ENCODE measurements at places on chromosomes 5 and 9. TPM values are rescaled to one million over a fixed set of nuclear protein-coding genes. Genes with fewer than 3 reads are reported as not detected.

- DNase-seq: no peak
Observed at GRCh38 chr9:99169982-99170761, 51.6 kb downstream of the ALG2 start.

DNA sequence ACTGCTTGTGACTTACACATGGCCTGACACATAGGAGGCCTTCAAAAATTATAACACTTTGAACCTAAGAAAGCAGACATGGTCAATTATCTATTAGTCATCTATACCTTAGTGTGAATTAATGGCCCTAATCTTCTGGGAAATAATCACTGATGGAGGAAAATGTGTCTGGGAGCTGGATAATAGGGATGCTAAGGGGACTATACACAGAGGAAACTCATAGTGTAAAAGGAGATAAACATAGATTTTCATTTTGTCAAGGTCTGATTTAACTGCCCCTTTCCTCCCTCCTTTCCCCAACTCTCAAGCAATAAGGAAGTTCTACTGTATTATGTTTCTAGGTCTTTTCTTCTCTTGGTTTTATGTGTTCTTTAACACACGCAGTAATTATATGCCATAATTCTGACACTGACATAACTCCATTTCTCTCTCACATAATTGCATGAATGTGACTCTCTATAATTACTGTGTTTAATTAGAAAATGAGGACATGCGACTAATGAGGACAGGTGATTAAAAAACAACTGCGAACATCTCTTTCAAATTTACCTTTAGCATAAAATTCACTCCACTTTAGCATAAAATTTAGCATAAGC is 18.7 kb upstream of the PRELID2 start:
- DNase-seq: no peak

DNA sequence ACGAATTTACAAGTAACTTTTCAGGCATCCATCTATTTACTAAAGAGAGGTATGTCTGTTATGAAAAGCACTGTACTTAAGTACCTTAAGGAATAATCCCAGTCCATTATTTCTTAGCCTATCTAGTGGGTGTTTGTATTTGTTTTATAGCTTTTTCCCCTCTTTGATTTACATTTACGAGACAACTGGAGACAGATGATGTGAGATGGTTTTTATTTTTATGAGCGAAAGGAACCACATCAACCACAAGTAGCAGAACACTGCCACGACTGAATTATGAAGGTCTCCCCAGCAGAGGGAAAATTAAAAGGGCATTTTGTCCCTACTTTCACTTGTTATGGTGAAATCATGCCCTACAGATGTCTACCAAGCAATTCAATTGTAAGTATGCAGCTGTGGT is 357.8 kb downstream of the NFIB start:
- no peak for DNase-seq

DNA sequence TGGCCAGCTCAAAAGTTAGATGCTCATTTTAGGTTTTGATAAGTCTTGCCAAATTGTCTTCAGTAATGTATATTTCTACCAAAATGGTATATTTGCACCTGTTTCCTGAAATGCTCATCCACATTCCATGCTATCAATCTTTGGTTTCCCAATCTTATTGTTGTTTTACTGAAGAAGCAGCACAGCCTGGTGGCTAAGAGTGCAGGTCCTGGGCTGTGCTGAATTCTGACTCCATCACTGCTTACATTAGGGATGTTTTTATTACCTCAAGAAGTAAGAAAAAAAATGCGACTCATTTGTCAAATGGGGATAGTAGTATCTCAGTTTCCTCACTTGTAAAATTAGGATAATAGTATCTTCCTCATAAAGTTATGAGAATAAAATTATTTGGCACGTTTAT is 13.6 kb upstream of the S100Z start:
- DNase-seq: no peak

- DNase-seq: no peak
Observed at GRCh38 chr5:149024477-149024876, 38.4 kb downstream of the SH3TC2 start.

DNA sequence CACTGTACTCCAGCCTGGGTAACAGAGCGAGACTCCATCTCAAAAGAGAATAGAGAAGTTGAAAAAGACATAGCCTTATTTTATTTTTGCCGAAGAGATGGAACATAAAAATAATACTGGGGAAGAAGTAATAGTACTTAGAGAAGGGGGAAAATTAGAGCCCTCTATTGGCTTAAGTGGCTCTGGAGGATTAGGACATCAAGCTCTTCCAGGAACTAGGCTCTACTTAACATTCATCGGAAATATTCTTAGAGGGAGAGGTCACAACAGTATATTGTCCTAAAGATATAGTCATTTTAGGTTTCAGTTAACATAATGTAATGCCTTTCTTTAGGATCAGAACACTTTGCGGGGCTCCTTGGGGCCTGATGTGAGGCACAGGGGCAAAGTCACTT is 86.0 kb upstream of the PLPP1 start:
- no peak for DNase-seq

DNA sequence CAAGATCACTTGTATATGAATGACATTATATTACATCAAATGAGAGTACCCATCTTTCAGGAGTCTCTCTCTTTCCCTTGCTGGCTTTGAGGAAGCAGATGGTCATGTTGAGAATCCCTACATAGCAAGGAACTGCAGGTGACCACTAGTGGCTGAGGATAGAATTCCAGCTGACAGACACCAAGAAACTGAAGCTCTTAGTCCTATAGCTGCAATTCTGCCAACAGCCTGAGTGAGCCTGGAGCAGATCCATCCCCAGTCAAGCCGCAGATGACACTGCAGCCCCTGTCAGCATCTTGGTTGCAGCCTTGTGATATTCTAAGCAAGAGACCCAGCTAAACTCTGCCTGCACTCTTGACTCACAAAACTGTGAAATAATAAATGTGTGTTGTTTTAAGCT is 531.5 kb downstream of the CSNK1G3 start:
- no peak for DNase-seq

- no peak for DNase-seq
Observed at GRCh38 chr9:95912773-95913172, 37.3 kb downstream of the ERCC6L2 start.

DNA sequence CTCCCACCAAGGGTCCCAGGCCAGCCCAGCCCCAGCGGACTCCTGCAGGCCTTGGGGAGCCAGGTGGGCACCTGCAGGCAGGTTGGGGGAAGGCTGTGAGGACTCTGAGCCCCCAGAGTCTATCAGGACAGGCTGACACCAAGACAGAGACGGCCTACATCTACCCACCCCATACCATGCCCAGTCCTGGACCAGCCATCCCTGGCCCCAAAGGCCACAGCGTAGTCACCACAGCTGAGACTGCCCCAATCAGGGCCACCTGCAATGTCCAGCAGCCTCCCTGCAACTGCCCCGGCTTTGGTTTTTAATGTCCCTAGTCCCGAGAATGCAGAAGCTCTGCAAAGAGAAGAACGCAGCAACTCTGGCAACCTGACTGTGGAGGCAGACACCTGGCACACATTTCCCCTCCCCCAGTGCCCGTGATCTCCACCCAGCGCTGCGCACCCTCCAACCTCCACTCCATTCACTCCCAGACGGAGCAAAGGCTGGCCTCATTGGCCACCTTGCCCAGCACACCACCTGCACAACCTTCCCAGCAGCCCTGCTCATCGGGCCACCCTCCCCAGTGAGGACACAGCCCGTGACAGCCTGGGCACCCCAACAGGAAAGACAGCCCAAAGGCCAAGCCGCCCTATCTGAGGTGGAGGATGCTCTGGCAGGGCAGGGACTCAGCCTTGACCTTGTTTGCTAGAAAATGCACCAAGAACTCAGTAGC is 14.9 kb downstream of the ADAMTS2 start:
- DNase-seq: no peak

GRCh38 chr5:73454379-73455036 is 5.9 kb upstream of the FOXD1 start:
- DNase-seq: no peak

- DNase-seq: no peak
Observed at GRCh38 chr5:35821513-35821912, 35.2 kb upstream of the IL7R start.

- no peak for DNase-seq
Observed at GRCh38 chr9:114314256-114314867, 8.5 kb upstream of the ORM1 start.

- DNase-seq: no peak
Observed at GRCh38 chr5:566636-567309, 42.5 kb upstream of the SLC9A3 start.

DNA sequence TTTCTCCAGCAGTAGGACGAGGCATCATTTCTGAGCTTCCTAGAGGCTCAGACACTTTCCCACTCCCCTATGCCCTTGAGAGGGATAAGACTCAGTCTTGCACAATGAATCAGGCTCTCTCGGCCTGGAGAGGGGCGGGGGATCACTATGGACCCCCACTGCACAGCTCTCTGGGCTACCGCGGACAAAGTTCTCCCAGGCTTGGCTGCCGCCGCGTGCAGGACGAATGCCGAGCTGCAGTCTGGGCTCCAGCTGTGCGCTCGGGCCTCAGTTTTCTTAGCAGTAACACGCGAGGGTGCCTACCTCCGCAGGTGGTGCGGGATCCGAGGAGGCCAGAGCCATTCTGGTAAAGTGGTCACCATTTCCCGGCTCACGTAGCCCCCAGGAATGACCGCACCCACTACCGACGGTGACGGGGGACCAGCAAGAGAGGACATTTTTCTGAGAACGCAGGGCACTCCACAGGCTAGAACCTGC is 3.4 kb upstream of the MYORG start:
- DNase-seq: no peak

- DNase-seq: no peak
Observed at GRCh38 chr9:124594225-124594624, 87.0 kb upstream of the NR5A1 start.

GRCh38 chr5:141504216-141504615 is 15.3 kb downstream of the PCDHGC5 start:
- no peak for DNase-seq

DNA sequence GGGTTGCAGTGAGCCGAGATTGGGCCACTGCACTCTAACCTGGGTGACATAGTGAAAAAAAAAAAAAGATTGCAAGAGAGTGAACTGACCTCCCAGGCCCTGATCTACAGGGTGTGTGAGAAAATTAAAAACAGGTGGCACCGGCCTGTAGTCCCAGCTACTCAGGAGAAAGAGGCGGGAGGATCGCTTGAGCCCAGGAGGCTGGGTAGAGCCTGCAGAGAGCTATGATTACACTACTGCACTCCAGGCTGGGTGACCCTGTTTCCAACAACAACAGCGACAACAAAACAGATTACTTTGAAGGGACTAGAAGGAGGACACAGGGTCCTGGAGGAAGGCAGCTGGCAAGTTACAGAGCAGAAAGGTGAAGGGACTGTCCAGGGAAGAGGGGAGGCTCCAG is 42.2 kb upstream of the FABP6 start:
- DNase-seq: no peak

GRCh38 chr5:110463106-110463505 is 263.4 kb downstream of the TMEM232 start:
- DNase-seq: no peak

GRCh38 chr5:64746446-64746845 is 22.0 kb downstream of the SREK1IP1 start:
- DNase-seq: no peak

GRCh38 chr9:108466304-108466703 is 389.5 kb downstream of the ACTL7B start:
- DNase-seq: no peak

- no peak for DNase-seq
Observed at GRCh38 chr5:81302596-81302995, 1.2 kb downstream of the ZCCHC9 start.

Gene LCN9
- not detected for total RNA-seq

Gene SV2C
- total RNA-seq: not detected

Gene PHYHD1
- total RNA-seq: 46.1 TPM

Gene SOHLH1
- not detected for total RNA-seq

Measured in ascending aorta (tissue), 2 donors.